Activated CD4-positive, alpha-beta T cell treated with anti-CD3 and anti-CD28 coated beads, Interleukin-2, Interleukin-4, amounts not matched to agents 100 ng/mL and 50 ng/mL, durations not matched to agents 16 hours and 8 hours (primary cell): ENCODE measurements at places on chromosomes 16 and 17.
A peak's percentile ranks its signal among the peaks of the same experiment; 100 is the strongest.

DNA sequence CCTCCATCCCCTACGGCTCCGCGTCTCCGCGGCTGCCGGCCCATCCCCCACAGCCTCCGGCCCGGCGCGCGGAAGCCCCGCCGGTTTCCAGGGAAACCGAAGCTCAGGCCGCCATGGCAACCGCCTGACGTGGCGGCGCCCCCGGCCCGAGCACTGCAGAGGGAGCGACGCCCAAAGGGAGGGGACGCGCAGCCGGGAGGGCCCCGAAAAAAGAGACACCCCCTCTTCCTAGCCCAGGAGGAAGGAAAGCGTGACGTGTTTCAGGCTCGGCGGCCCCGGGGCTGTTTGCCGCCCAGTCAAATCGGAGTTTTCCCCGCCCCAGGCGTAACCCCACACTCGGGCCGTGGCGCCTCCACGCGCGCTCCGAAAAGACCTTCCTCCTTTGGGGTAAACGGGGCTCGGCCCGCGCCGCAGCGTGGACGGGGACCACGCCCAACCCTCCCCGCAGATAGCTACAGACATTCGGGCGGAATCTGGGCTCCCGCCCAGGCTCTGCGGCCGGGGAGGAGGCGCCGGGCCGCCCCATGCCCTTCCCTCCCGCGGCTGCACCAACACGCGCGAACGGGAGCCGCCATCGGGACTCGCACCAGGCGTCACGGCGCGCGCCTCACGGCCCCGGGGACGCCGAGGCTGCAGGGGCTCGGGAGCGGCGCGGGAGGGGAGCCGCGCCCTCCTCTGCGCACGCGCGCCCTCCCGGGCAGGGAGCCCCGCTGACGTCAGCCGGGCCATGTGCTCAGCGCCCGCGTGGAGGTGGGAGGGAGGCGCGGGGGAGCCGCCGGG is 7.5 kb downstream of the MNT start:
- peak; percentile 90 for DNase-seq

DNA sequence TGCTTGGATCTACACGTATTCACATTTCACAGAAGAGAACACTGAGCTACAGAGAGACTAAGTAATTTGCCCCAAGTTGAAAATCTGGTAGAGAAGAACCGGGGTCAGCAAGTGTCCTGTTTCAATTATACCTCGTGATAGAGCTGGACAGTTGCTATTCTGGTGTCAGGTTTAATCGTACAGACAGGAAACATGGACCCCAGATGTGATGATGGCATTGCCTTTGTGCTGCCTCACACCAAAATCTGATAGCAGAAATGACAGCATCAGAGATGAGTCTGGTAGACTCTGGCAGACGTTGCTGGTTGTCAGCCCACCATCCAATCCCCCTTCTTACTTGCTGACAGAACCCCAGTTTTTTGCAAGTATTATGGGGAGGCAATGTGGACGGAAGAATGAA is 112.1 kb upstream of the FOXF1 start:
- DNase-seq = no peak

DNA sequence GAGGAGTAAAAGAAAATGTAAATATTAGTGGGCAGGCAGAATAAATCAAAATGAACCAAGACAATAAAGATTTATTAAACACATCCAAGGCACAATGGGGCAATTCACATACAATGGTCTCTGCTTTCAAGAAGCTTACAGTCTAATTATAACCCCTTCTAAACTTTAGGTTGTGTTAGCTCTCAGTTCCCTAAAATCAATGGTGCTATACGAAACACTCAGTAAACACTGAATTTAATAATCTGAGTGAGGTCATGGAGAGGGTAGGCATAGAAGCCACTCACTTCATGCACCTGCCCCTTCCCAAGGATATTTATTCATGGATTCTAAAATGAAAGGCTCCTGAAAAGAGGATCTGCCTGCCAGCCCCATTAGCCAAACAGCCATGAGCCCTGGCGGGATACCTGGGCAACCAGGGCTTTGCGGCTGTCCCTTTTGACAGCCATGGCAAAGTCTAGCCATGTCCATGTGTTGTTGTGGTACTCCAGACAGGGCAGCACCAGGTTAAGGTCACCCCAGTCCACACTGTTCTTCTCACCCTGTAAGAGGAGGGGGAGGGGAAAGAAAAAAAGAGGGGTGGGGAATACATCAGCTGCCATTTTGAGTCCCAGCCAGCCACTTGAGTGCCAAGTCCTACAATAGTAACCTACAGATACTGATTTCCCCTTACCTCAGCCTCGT is 1.4 kb upstream of the RSKR start:
- DNase-seq = no peak

DNA sequence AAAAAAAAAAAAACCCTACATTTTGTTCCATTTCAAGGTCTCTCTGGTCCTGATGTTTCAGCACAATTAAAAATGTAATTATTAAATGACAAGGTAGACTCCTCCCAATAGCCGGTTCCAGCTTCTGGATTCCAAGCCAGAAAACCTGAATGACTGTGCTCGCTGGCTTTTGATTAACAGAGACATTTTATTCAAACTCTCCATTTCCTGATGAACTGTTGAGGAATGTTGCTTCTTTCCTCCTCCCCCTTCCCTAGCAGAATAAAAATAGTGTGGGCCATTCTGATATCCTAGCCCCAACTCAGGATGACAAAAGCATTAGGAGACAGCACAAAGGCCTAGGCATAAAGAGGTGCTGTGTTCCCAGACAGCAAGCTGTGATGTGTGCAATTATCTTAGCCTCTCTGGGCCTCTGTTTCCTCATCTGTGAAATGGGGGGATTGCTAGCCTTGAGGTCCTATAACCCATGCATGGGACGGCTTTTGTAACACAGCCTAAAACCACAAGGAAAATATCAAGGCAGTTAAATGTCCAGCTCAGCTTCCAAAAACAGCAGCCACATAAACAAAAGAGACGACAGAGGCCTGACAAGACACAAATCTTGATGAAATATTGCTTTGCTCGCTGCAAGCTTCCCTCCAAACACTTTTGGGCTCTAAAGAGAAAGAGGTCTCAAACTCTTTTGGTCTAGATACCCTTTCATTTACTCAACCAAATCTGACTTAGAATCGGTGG is 127.2 kb upstream of the RCVRN start:
- DNase-seq = no peak

GRCh38 chr16:22787466-22788192 is 26.3 kb upstream of the HS3ST2 start:
- peak; percentile 8 for DNase-seq

DNA sequence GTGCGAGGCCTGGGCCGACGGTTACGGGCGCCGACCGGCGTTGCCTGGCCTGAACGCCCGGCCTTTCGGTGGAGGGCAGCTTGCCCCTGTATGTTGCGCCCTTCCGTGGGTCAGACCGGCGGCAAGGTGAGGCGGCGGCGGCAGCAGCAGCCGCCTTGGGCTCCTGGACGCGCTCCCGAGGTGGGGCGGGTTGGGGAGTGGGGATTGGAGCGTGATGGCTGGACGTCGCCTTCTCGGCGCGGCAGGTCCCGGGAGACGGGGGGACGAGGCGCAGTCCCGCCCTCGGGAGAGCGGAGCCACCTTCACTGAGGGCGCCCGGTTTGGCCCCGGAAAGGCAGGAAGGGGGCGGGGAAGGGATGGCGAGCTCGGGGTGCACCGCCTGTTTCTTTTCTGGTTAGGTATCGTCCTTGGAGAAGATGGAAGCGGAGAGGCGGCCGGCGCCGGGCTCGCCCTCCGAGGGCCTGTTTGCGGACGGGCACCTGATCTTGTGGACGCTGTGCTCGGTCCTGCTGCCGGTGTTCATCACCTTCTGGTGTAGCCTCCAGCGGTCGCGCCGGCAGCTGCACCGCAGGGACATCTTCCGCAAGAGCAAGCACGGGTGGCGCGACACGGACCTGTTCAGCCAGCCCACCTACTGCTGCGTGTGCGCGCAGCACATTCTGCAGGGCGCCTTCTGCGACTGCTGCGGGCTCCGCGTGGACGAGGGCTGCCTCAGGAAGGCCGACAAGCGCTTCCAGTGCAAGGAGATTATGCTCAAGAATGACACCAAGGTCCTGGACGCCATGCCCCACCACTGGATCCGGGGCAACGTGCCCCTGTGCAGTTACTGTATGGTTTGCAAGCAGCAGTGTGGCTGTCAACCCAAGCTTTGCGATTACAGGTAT is 671 bp downstream of the DGKE start:
- peak; percentile 69 for DNase-seq
